ENCODE measurements at places on chromosomes 11 and 22.

DNA sequence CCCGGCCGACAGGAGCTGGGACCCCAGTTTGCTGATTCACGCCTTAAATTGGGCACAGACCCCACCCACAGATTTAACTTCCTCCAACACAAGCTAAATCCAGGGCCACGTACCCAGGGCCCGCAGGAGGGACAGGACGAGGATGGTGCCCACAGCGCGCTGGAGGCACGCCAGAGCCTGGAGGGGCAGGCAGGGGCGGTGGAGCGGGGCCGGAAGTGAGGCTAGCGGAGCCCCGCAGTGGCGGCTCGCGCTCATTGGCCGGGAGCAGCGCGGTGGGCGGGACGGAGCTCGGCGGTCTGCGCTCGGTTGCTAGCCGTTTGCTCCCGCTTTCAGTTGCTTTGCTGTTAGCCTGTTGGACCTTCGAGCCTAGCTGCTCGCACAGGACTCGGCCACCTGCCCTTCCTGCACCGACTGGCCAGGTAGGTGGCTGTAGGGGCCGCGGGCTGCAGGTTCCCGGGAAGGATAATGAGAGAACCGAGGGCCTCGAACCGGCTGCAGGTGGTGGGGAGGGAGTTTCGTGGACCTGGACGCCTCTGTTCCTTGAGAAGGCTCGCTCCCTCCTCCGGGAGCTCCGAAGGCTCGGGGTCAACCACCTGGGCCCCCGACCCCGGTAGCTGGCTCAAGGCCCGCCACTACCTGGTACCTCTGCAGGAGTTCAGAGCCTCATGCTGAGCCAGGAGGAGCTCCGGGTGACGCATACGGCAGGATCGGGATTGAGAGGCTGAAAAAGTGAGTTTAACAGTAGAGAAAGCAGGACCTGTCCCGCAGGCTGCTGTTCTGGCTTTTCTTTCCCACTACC, at the start of gene CCDC134:
CCDC134 (plus strand) TSS at position 332 of the 799 bp plus-strand sequence. CDS start 8,212 bp downstream, outside the sequence.
- peak; percentile 87 for DNase-seq

DNA sequence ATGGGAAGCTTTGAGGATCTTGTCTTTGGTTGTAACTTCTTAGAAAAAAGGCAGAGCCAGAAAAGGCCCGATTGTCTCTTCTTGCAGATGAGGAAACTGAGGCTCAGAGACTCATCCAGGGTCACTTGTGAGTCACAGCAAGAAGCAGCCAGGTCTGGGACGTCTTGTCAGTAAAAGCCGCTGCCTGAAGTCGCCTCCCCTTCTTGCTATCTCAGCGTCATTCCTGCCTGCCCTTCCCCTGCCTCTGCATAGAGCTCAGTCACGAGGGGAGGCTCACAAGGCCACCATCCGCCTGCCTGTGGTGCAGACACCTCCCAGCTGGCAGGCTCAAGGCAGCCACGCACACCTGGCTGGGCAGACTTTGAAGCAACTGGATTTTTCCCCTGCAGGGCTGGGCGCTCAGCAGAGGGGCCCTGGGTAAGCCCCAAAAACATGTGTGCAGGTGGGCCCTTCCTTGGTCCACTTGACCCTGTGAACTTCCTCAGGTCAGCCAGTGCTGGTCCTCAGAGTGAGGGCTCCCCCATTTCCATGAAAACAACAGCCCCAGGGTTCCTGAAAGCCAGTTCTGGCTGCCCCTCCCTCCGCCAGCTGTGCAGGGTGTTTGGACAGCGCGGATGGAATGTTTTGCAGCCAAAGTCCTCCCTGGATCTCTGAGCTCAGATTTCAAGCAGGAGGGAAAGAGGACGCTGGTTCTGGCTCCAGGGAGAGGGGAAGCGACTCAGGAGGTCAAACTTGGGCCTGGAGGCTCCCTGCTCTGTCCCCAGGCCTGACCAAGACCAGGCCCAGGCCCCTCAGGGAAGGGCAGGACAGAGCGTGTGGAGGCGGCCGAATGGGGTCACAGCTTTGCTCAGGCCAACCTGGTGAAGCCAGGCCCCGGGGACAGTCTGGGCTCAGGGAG, 6.0 kb upstream of the RAB3IL1 start:
- DNase-seq = no peak

DNA sequence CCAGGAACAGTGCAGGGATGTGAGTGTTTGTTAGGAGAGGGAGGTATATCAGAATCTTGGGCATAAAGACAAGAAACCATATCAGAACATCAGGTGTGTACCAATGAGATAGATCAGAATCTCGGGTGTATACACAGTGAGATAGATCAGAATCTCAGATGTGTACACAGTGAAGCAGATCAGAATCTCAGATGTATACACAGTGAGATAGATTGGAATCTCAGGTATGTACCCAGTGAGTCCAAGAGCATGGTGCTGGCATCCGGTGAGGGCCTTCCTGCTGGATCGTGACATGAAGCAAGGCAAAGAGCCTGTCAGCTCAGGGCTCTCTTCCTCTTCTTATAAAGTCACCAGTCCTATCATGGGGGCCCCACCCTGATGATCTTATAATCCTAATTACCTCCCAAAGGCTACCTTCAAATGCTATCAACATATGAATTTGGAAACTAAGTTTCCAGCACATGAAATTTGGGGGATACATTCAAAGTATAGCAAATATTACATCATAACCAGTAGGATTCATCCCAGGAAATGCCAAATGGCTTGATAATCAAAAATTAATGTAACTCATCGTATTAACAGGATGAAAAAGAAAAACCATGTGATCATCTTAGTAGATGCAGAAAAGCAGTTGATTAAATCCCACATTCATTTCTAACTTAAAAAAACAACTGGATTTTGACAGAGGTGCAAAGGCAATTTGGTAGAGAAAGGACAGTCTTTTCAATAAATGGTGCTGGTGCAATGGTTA, 28.6 kb downstream of the PPARA start:
- DNase-seq = no peak

DNA sequence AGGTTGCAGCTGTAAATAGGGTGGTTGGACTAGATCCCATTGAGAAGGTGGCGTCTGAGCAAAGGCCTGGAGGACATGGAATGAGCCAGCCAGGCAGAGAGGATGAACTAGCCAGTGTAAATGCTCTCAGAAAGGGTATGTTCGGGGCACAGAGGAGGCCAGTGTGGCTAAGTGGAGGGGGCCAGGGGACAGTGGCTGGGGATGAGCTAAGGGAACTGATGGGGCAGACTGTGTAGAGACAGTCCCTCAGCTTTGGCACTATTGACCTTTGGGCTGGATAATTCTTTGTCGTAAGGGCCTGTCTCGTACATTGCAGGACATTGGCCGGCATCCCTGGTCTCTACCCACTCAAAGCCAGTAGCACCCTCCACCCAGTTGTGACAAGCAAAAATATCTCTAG, 43.7 kb upstream of the ISX start:
- DNase-seq = no peak

GRCh38 chr11:68213135-68213515, at the start of gene KMT5B:
KMT5B (minus strand) TSS chr11:68213296; CDS start chr11:68190076, 23,220 bp downstream.
- no peak for DNase-seq

GRCh38 chr11:43548916-43549315, 131.6 kb upstream of the HSD17B12 start:
- DNase-seq = no peak

- no peak for DNase-seq
Measured at GRCh38 chr11:1761110-1761856, 2.4 kb downstream of the CTSD start.

All from central memory CD8-positive, alpha-beta T cell (primary cell).